ENCODE measurements at places on chromosomes 5 and 9.

DNA sequence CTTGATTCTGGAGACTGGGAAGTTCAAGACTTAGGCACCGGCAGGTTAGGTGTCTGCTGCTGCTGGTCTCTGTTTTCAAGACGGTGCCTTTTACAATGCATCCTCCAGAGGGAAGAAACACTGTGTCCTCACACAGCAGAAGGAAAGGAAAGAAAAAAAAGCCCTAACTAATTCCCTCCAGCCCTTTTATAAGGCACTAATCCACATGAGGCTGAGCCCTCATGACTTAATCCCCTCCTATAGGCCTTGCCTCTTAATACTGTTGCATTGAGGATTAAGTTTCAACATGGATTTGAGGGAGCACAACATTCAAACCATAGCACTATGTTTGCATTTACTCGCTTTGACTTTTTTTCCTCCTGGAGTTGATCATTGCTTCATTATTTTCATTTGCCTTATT lies 585.9 kb downstream of the TLR4 start:
- no peaks in the 10 kb centered on the region for H3K36me3 ChIP-seq
- H3K27me3 ChIP-seq: no peaks in the 10 kb centered on the region
- DNase-seq: no peak
- no peak overlapping the region for H3K27ac ChIP-seq

- H3K4me1 ChIP-seq: no peaks in the 10 kb centered on the region
- peaks cover 25% of the 10 kb centered on the region for H3K36me3 ChIP-seq
- H3K27me3 ChIP-seq: no peaks in the 10 kb centered on the region
- DNase-seq: no peak
- no peak overlapping the region for H3K4me3 ChIP-seq
These were observed 47.4 kb downstream of the POLK start for GRCh38 chr5:75558981-75559632.

DNA sequence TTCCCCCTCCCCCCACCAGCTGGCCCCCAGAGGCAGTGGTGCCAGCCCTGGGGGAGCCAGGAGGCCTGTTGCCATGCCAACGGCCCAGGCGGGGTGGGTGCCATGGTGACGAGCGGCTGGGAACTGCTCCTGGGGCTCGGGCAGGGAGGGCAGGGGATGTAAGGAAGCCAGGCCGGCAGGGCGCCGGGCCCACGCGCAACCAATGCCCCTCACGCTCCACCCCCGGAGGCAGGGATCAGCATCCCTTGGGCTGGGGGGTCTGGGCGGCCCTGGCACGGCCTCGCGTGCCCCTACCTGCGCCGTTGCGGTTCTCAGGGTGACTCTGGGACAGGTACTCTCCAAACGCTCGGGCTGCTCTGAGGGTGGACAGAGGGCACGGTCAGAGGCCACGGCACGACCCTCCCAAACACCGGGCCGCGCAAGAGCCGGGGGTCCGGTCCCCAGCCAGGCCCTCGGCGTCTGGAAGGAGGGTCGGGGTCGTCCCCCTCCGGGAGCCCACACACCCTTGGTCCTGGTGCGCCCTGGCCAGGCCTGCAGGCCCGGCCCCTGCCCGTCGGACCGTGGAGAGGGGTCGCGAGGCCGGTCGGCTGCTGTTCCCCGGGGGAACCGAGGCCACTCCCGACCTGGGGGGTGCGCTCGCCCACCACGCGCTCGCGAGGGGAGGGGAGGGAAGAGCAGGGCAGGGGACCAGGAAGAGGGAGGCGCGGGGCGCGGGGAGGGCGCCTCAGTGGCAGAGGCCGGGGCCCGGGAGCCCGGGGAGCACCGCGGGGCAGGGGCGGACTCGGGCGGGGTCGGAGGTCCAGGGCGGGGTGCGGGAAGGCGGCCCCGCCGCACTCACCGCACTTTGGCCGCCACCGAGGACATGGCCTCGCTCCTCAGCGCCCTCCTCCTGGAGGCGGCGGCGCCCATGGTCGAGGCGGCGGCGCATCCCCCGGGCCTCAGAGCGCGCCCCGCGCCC lies 661 bp downstream of the NSMF start:
- H3K4me1 ChIP-seq: peaks cover 4% of the 10 kb centered on the region
- DNase-seq: no peak
- no peak overlapping the region for H3K27ac ChIP-seq
- H3K4me3 ChIP-seq: peak overlapping the region; percentile 77
- peaks cover 9% of the 10 kb centered on the region for H3K36me3 ChIP-seq
- H3K27me3 ChIP-seq: no peaks in the 10 kb centered on the region

DNA sequence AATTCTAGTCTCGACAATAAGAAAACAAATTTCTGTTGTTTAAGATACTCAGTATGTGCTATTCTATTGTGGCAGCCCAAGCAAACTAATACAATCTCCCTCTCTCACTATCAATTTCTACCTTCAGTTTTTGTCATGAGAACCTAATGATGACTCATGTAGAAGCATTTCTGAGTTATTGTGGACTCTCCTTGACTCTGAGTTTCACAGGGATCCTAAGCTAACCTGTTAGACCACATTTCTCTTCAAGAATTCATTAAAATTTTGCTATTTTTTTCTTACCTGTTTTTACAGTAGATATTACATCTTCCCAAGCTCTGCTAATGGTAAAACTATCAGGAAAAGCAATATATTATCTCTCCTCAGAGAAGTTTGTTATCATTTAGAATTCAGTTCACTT lies 599.1 kb upstream of the TYRP1 start:
- H3K4me3 ChIP-seq: no peak overlapping the region
- DNase-seq: no peak
- no peak overlapping the region for H3K27ac ChIP-seq
- no peaks in the 10 kb centered on the region for H3K4me1 ChIP-seq

DNA sequence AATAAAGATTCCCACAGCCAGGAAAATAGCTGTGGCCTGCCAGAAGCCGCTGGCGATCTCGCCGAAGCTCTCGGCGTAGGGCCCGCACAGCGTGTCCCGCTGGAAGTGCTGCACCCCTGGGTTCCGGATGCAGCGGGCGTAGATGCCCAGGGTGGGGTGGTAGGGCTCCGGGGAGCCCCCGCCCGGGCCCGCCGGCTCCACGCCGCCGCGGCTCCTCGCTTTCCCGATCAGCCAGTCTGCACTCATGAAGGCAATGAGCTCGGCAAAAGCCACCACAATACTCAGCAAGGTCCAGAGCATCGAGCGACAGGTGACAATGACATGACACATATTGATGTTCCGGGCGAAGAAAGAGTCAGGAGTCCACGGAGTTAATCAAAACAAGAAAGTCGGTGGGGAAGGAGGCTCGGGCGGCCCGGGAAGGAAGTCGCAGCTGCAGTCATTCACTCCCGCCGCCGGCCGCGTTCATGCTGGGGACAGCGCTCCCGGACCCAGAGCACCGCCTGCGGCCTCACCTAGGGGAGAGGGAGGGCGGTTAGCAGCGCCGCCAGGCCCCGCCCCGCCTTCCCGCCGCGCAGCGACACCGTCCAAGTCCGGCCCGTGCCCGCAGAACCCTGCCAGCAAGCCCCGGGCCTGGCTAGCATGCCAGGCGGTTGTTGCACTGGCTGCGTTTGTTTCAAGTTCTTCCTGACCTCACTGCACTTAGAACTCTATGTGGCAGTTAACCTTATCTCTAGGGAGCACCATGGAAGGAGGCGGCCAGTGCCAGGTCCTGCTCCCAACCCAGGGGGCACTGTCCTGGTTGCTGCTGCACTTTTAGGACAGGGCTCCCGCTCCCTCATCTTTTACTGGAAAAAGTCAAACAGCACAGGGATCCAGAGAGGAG lies 138.4 kb downstream of the LHFPL2 start:
- H3K27me3 ChIP-seq: no peaks in the 10 kb centered on the region
- peaks cover 39% of the 10 kb centered on the region for H3K4me1 ChIP-seq
- peak; percentile 87 for DNase-seq
- no peak overlapping the region for H3K4me3 ChIP-seq

GRCh38 chr9:127960410-127961154 lies 20.2 kb downstream of the EEIG1 start:
- no peak overlapping the region for H3K4me3 ChIP-seq
- H3K4me1 ChIP-seq: peaks cover 5% of the 10 kb centered on the region
- no peaks in the 10 kb centered on the region for H3K27me3 ChIP-seq
- no peak for DNase-seq
- H3K27ac ChIP-seq: peak overlapping the region; percentile 22

GRCh38 chr5:132859889-132860437 lies 6.3 kb downstream of the GDF9 start:
- H3K27ac ChIP-seq: no peak overlapping the region
- H3K36me3 ChIP-seq: no peaks in the 10 kb centered on the region
- no peak overlapping the region for H3K4me3 ChIP-seq
- H3K27me3 ChIP-seq: peaks cover 32% of the 10 kb centered on the region
- DNase-seq: no peak

DNA sequence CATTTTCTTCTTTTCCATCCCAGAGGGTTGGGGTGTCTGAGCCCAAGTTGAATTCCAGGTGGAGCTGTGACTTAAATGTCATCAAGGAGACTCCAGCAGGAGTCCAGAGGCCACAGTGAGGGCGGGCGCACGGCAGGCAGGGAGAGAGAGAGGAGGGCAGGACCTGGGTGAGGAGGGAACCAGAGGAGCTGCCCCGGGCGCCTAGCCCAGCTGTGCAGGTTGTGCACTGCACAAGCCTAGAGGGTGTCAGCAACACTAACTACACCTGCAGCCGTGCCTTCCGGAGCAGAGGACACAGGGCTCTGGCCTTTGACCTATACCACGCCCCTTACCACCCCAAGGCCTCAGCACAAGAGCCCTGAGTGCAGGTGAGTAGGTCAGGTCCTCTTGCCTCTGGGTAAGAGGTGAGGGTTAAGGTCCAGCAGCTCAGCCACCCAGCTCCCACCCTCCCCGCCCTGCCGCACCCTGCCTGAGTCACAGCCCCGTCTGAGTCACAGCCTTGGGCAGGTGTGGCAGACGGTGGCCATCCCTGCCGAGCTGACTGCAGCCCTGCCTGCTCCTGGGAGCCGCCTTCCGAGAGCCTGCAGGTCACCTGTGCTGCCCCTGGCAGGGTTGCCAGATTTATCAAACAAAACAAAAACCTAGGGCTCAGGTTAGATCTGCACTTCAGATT lies 6.4 kb upstream of the AGPAT2 start:
- no peaks in the 10 kb centered on the region for H3K36me3 ChIP-seq
- H3K4me3 ChIP-seq: no peak overlapping the region
- no peaks in the 10 kb centered on the region for H3K4me1 ChIP-seq
- no peaks in the 10 kb centered on the region for H3K27me3 ChIP-seq
- DNase-seq: peak; percentile 76

DNA sequence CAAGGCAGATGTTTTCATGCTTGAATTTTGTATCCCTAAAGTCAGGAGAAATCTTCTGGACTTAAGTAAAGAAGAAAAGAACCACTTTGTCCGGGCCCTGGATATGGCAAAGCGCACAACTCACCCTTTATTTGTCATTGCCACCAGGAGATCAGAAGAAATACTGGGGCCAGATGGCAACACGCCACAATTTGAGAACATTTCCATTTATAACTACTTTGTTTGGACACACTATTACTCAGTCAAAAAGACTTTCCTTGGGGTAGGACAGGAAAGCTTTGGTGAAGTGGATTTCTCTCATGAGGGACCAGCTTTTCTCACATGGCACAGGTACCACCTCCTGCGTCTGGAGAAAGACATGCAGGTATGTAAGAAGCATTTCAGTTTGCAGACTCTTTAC lies 2.3 kb downstream of the TYRP1 start:
- no peaks in the 10 kb centered on the region for H3K36me3 ChIP-seq
- no peak for DNase-seq
- H3K27me3 ChIP-seq: no peaks in the 10 kb centered on the region
- no peak overlapping the region for H3K4me3 ChIP-seq
- H3K27ac ChIP-seq: no peak overlapping the region

GRCh38 chr5:16803831-16804230 lies 132.3 kb downstream of the MYO10 start:
- no peak overlapping the region for H3K4me3 ChIP-seq
- H3K4me1 ChIP-seq: no peaks in the 10 kb centered on the region
- no peaks in the 10 kb centered on the region for H3K36me3 ChIP-seq
- H3K27ac ChIP-seq: no peak overlapping the region

GRCh38 chr5:35466746-35467145 lies 150.9 kb upstream of the SPEF2 start:
- no peak overlapping the region for H3K4me3 ChIP-seq
- no peak for DNase-seq
- no peaks in the 10 kb centered on the region for H3K27me3 ChIP-seq
- no peak overlapping the region for H3K27ac ChIP-seq
- H3K36me3 ChIP-seq: no peaks in the 10 kb centered on the region

DNA sequence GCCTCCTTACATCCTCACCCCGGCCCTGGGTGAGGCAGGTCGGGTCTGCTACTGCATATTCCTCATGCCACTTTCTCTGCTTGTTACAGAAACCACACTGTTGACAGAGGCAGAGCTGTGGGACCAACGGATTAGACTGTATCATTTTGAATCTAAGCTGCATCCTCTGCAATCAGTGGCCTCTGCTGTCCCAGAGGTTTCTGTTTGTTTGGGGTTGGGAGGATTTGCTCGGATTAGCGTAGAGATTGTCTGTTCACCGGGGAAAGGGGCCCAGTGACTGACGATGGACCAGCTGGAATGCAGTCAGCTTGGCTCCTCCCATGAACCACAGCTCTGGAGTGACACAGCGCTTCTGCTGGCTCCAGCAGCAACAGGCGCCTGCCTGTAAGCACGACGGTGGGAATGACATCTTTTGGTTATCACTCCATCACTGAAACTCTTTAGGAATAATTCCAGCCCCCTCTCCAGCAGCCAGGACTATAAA lies 37.3 kb upstream of the ADRA1B start:
- no peaks in the 10 kb centered on the region for H3K4me1 ChIP-seq
- H3K27me3 ChIP-seq: peaks cover 7% of the 10 kb centered on the region
- peak; percentile 92 for DNase-seq
- H3K36me3 ChIP-seq: no peaks in the 10 kb centered on the region
- no peak overlapping the region for H3K4me3 ChIP-seq

GRCh38 chr9:20725675-20726074 lies 41.6 kb downstream of the FOCAD start:
- peaks cover 18% of the 10 kb centered on the region for H3K36me3 ChIP-seq
- no peak overlapping the region for H3K4me3 ChIP-seq
- no peaks in the 10 kb centered on the region for H3K27me3 ChIP-seq
- H3K27ac ChIP-seq: no peak overlapping the region
- no peaks in the 10 kb centered on the region for H3K4me1 ChIP-seq
- DNase-seq: no peak

DNA sequence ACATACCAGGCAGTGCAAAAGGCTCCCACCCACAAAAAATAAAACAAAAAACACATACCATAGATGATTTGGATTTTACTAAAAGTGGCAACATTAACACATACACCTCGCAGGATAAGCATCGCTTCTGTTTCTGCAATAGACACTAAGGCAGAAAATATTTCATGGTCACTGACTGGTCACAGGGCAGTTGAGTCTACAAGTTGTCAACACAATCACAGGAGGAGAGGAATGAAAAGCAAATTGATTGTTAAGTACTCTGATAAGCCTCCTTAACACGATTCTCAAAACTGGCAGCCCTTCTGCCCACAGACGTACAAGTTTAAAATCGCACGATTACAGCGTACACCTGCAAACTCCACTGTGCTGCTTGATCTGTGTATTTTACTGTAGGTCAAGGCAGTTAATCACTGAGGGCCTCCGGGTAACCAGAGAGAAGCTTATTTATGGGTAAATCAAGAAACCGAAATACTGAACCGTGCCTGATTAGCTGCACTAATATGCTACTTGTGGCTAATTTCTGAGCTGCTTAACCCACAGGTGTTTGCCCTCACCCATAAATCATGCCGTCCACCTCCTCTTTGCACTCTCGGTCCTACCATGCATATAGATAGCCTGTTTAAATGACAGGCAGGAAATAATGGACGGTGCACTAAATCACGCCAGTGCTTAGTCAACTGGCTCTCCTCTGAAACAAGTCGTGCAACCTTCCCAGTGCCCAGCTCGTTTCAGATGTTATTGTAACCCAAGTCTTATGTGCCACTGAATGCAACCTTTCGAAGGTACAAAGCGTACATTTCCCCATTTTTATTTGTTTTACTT lies 659.4 kb upstream of the ADAMTS16 start:
- H3K4me3 ChIP-seq: no peak overlapping the region
- H3K4me1 ChIP-seq: no peaks in the 10 kb centered on the region
- H3K27ac ChIP-seq: no peak overlapping the region
- H3K36me3 ChIP-seq: no peaks in the 10 kb centered on the region
- DNase-seq: no peak
